ENCODE measurements at places on chromosomes 3 and 15. TPM values are rescaled to one million over a fixed set of nuclear protein-coding genes. Genes with fewer than 3 reads are reported as not detected.

The TM4SF18 gene
- not detected for total RNA-seq

The C3orf20 gene
- 0.07 TPM for total RNA-seq

The SNAPC5 gene
- total RNA-seq = 55.5 TPM

DNA sequence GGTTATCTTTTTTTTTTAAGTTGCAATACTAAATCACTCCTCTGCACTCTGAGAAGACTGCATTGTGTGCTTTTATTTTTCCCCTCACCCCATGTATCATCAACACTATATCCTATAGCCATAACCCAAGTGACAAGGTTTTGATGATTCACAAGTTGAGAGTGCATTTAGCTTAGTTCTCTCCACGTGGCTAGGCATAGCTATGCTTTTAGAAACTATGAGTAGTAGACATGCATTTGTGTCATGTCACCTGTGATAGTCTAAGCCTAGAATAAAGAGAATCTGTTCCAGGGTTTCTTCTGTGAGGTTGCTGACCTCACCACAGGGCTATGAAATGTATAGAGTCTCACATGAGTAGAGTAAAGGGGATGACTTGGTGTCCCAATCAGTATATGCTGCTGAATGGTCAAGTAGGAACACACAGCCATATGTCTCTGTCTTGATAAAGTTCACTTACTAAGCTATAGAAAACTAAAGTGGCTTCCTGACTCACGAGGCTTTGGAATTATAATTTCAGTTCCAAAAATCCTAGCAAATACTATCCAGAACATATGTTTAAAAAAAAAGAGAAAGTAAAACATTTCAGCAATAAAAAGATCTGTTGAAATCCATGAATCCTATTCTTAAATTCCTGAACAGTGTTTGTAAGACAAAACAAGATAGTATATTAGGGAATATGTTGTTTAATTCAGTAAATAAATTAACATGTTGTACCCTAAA lies 206.3 kb downstream of the LSAMP start:
- H3K4me3 ChIP-seq = no peak overlapping the region
- DNase-seq = no peak
- H3K4me1 ChIP-seq = no peaks in the 10 kb centered on the region
- no peaks in the 10 kb centered on the region for H3K36me3 ChIP-seq

GRCh38 chr3:167861649-167862048 lies 126.1 kb downstream of the SERPINI1 start:
- H3K4me1 ChIP-seq = no peaks in the 10 kb centered on the region
- H3K4me3 ChIP-seq = no peak overlapping the region
- H3K27me3 ChIP-seq = no peaks in the 10 kb centered on the region
- no peak for DNase-seq
- H3K36me3 ChIP-seq = no peaks in the 10 kb centered on the region

DNA sequence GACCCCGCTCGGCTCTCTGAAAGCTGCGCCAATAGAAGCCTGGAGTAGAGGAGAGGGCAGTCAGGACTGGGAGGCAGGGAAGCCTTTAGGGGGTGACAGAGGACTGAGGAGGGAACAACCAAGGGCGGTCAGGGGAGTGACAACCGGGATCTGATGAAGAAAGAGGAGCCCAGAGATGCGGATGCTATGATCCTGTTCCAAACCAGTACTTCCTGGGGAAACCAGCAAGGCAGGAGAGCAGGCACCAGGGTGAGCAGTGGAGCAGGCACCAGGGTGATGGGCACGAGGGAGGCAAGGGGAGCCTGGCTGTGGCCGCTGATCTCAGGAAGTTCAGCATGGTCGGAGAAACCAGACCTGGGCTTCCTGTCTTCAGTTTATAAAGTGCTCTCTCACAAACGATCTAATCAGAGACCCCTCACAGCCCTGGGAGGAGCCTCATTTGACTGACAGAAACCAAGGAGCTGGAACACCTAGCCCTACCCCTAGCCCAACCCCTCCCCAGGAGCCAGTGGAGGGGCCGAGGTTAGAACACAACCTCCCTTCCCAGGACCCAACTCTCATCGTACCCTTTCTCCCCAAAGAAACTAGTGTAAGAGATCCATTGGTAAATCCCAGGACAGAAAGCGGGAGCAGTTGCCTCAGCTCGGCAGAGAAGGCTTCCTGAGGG lies 34.9 kb downstream of the CCDC33 start:
- H3K4me1 ChIP-seq = no peaks in the 10 kb centered on the region
- no peak for DNase-seq
- H3K27ac ChIP-seq = no peak overlapping the region
- no peak overlapping the region for H3K4me3 ChIP-seq
- H3K27me3 ChIP-seq = peaks cover 4% of the 10 kb centered on the region

- no peak for DNase-seq
- no peaks in the 10 kb centered on the region for H3K36me3 ChIP-seq
- no peak overlapping the region for H3K27ac ChIP-seq
- H3K4me3 ChIP-seq = no peak overlapping the region
- no peaks in the 10 kb centered on the region for H3K27me3 ChIP-seq
- H3K4me1 ChIP-seq = no peaks in the 10 kb centered on the region
These were observed 71.9 kb downstream of the CADPS start for GRCh38 chr3:62803276-62803675.

GRCh38 chr3:96813820-96814650 lies at the start of gene EPHA6:
TSS of gene EPHA6 (plus strand) at chr3:96814594.
- no peaks in the 10 kb centered on the region for H3K4me1 ChIP-seq
- no peaks in the 10 kb centered on the region for H3K27me3 ChIP-seq
- no peaks in the 10 kb centered on the region for H3K36me3 ChIP-seq
- no peak within 1 kb of the TSS for H3K4me3 ChIP-seq
- no peak for DNase-seq
- no peak within 1 kb of the TSS for H3K27ac ChIP-seq

- no peak overlapping the region for H3K4me3 ChIP-seq
- no peak for DNase-seq
- H3K27me3 ChIP-seq = no peaks in the 10 kb centered on the region
- H3K27ac ChIP-seq = no peak overlapping the region
- H3K36me3 ChIP-seq = no peaks in the 10 kb centered on the region
These were observed 63.9 kb upstream of the TP63 start for GRCh38 chr3:189567322-189567721.

- H3K4me1 ChIP-seq = no peaks in the 10 kb centered on the region
- H3K27ac ChIP-seq = no peak overlapping the region
These were observed 36.6 kb upstream of the MAGEF1 start for GRCh38 chr3:184748219-184749135.

DNA sequence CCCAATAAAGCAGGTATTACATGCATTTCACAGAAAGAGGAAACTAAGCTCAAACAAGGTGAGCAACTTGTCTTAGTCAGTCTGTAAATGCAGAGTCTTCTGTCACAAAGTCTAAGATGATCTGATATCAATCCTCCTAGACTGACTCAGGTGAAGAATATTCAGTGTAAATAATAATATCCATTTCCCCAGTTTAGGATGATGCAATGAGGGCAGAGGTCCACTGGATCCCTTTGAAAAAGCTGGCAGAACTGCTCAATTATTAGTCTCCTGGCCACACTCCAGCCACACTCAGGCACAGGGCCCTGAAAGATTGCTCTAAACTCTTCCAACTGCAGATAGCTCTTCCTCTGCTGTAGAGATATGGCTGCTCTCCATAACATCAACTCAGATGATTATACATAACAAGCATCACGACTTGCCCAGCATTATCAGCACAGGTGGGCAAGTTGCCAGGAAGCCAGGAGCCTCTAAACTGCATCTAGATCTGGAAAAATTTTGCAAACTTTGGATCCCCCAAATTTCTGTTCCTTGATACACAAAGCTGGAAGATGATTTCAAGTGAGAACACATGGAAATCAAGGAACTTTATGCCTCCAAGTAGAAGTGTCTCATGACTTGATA lies 129.8 kb upstream of the CPNE4 start:
- no peaks in the 10 kb centered on the region for H3K4me1 ChIP-seq
- H3K27me3 ChIP-seq = no peaks in the 10 kb centered on the region
- DNase-seq = no peak
- no peaks in the 10 kb centered on the region for H3K36me3 ChIP-seq
